ENCODE measurements at places on chromosomes 6 and 20. TPM values are rescaled to one million over a fixed set of nuclear protein-coding genes. Genes with fewer than 3 reads are reported as not detected.

Gene EYS
- total RNA-seq: 1.3 TPM

Gene SLC35F1
- total RNA-seq: 2.5 TPM

Gene ABHD16B
- not detected for total RNA-seq

Gene GSTA3
- total RNA-seq: not detected

Gene BPIFB1
- total RNA-seq: 0.66 TPM

Gene KCNS1
- not detected for total RNA-seq

Gene NAPB
- 16.1 TPM for total RNA-seq

Gene ADTRP
- 2.9 TPM for total RNA-seq

Gene MOCS1
- total RNA-seq: 25.3 TPM

Gene NEDD9
- 108 TPM for total RNA-seq

- H3K36me3 ChIP-seq: no peaks in the 10 kb centered on the region
- no peak for DNase-seq
- no peak overlapping the region for H3K4me3 ChIP-seq
- H3K4me1 ChIP-seq: no peaks in the 10 kb centered on the region
Observed at GRCh38 chr6:107217248-107217647, 101.9 kb upstream of the BEND3 start.

DNA sequence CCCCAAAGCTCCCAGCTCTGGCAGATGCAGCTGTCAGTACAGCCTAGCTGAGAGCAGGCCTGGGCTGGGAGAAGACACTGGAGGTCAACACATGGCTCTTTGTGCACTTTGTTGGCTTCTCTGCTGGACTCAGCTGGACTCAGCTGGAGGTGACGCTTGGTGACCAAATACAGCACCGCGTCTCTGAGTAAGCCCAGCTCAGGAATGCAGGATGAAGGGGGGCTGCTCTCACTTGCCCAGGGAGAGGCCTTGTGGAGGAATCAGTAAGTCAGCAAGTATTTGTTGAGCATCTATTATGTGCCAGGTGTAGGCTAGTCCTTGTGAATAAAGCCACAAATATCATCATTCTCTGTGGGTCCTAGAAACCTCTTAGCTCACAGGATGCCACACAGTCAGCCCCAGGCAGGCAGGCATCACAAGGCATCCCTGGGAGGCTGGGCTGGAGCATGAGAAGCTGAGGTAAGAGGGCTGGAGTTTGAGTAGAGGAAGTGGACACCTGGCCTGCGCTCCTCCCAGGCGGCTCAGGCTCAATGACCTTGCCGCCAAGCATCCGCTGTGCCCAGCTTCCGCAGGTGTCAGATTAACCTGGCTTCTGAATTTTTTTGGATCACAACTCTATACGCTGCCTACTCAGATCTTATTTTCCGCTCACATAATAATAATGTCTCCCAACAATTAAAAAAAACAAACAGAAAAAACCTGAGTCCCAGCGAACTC lies 95.4 kb downstream of the TMEM170B start:
- DNase-seq: no peak
- no peak overlapping the region for H3K4me3 ChIP-seq
- H3K27ac ChIP-seq: no peak overlapping the region
- no peaks in the 10 kb centered on the region for H3K36me3 ChIP-seq
- H3K27me3 ChIP-seq: no peaks in the 10 kb centered on the region
- H3K4me1 ChIP-seq: no peaks in the 10 kb centered on the region

DNA sequence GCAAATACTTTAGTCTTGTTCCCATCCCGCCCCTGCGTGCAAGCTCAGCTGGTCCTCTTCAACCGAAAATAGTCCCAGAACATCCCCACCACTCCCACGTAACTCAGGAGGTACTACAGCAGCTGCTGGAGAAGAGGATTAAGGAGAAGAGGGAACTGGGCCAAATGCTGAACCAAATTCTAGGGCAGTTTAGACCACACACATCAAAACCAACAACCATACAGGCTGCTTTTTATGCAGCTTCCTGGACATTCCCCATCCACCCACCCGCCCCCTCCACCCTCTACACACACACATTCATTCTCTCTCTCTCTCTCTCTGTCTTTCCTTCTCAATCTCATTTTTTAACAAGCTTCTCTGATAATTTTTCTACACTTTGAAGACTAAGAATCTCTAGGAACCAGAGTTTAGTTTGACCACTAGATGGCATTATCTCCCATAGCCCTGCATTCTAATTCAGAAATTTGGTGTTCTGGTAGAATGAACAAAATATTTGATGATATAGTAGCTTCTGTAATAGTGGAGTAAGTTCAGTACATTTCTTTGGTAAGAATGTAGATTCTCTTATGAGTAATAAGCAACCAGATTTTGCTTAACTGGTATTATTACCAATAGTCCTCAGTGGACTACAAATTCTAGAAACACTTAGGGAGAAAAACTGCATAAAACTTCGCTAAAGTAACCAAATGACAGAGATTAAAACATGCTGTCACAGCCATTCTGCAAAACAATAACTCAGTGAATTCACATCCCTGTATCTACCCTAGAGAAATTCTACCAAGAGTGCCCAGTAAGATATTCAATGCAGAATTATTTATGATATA lies 52.1 kb upstream of the BEND6 start:
- DNase-seq: no peak
- peak overlapping the region; percentile 29 for H3K4me3 ChIP-seq
- no peak overlapping the region for H3K27ac ChIP-seq
- H3K36me3 ChIP-seq: no peaks in the 10 kb centered on the region
- no peaks in the 10 kb centered on the region for H3K27me3 ChIP-seq

GRCh38 chr20:51318058-51318949 lies 224.2 kb downstream of the NFATC2 start:
- H3K4me1 ChIP-seq: no peaks in the 10 kb centered on the region
- H3K4me3 ChIP-seq: no peak overlapping the region
- H3K27ac ChIP-seq: no peak overlapping the region
- H3K27me3 ChIP-seq: no peaks in the 10 kb centered on the region

DNA sequence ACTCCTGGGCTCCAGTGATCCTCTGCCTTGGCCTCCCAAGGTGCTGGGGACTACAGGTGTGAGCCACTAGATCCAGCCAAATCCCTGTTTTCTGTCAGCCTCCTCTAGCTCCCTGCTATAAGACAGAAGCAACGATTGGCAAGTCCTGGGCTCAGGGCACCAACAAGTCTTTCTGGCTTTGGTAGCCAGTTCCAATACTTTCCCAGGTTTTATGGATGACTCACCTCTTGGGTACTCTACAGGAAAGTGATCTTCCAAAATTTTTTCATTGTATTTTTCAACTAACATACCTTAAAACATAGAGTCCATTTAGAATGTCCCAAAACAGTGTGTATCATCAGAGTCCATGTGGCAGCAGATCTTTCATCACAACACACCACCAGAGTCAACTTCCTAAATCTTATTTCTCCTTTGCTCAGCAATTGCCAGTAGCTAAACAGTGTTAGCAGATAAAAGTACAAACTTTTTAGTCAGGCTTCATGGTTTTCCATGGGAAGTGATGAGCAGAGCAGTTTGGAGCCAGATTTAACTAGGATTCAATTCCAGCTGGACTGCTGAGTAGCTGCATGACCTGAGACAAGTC lies 13.3 kb downstream of the GABBR1 start:
- no peaks in the 10 kb centered on the region for H3K36me3 ChIP-seq
- H3K4me1 ChIP-seq: no peaks in the 10 kb centered on the region
- no peaks in the 10 kb centered on the region for H3K27me3 ChIP-seq

DNA sequence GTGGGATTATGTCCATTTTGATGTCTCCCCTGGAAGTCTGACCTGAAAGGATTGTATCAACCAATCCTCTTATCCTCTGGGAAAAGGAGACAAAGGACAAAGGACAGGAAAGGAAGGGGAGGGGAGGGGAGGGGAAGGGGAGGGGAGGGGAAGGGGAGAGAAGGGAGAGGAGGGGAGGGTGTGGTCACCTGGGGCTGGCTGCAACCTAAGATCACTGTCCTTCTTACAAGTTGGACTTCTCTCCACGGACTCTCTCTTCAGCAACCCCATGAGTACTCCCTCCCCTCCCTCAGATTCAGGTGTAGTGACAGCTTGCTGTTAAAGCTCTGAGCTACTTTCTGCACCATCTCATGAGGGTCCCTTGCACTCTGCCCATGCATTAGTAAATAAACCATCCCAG lies 58.9 kb upstream of the KLHL31 start:
- H3K4me1 ChIP-seq: no peaks in the 10 kb centered on the region
- no peak overlapping the region for H3K4me3 ChIP-seq
- no peaks in the 10 kb centered on the region for H3K27me3 ChIP-seq
- no peak for DNase-seq

GRCh38 chr6:125839471-125839870 lies 48.7 kb downstream of the NCOA7 start:
- DNase-seq: no peak
- no peaks in the 10 kb centered on the region for H3K36me3 ChIP-seq
- peak overlapping the region; percentile 40 for H3K27ac ChIP-seq
- no peaks in the 10 kb centered on the region for H3K4me1 ChIP-seq
- no peaks in the 10 kb centered on the region for H3K27me3 ChIP-seq

DNA sequence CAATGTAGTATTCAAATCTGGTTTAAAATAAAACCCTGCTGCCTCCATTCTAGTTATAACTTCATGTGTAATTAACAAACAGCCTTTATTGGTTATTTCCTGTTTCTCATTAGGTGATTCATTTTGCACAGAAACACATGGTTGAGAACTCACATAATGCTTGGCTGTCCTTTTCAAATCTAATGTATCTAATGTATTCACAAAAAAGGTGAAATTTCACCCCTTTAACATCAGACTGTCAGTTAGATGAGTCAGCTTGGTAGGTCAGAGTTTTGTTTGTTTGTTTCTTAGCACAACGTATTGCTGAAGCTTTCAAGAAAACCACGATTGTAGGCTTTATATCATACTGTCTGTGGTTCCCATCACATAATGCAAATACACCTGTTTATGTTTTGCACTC lies 78.7 kb upstream of the TMEM30A start:
- H3K27me3 ChIP-seq: no peaks in the 10 kb centered on the region
- no peak for DNase-seq
- H3K27ac ChIP-seq: no peak overlapping the region
- no peaks in the 10 kb centered on the region for H3K4me1 ChIP-seq
- H3K36me3 ChIP-seq: no peaks in the 10 kb centered on the region
- no peak overlapping the region for H3K4me3 ChIP-seq

GRCh38 chr6:17220040-17220910 lies 60.9 kb upstream of the RBM24 start:
- H3K4me3 ChIP-seq: no peak overlapping the region
- H3K27me3 ChIP-seq: no peaks in the 10 kb centered on the region
- no peak for DNase-seq
- no peak overlapping the region for H3K27ac ChIP-seq
- no peaks in the 10 kb centered on the region for H3K36me3 ChIP-seq
- H3K4me1 ChIP-seq: no peaks in the 10 kb centered on the region

GRCh38 chr6:5453546-5453945 lies 192.2 kb downstream of the FARS2 start:
- DNase-seq: no peak
- no peak overlapping the region for H3K27ac ChIP-seq
- H3K36me3 ChIP-seq: no peaks in the 10 kb centered on the region
- H3K4me1 ChIP-seq: no peaks in the 10 kb centered on the region
- no peak overlapping the region for H3K4me3 ChIP-seq

GRCh38 chr6:70028926-70029325 lies 162.6 kb downstream of the COL19A1 start:
- no peak overlapping the region for H3K27ac ChIP-seq
- H3K27me3 ChIP-seq: no peaks in the 10 kb centered on the region
- DNase-seq: no peak
- H3K4me3 ChIP-seq: no peak overlapping the region
- no peaks in the 10 kb centered on the region for H3K4me1 ChIP-seq

DNA sequence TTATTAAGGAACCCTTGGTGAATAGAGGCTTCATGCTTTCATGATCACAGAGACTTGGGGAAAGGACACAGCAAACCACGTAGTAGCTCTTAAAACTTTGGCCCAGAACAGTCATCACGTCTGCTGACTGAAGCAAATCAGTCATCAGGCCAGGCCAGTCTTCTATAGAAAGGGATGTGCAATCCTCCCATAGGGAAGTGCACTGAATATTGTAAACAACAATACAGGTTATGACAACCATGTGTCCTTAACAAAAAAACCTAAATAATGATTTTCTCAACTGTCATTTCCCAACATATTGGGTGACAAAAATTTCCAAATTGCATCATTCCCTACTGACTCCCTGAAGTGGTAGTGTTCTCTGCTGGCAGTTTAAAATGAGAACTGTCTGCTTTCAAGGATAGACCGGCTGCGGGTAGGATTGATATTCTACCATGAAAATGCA lies 388.2 kb upstream of the CITED2 start:
- H3K4me3 ChIP-seq: no peak overlapping the region
- no peaks in the 10 kb centered on the region for H3K27me3 ChIP-seq
- H3K4me1 ChIP-seq: no peaks in the 10 kb centered on the region
- no peak for DNase-seq

DNA sequence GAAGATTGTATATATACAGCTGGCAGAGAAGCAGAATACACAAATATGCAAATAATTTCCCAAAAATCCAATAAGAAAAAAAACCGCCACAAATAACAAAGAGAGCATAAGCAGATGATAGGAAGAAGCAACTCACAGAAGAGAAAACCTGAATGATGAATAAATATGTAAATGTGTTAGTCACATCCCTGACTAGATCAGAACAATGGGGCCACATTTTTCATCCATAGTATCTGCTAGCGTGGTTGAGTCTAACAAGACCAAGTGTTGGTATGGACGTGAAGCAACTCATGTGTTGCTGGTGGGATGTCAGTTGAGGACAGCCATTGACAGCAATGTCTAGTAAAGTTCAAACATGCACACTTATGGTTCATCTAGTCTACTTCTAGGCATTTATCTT lies 3.9 kb upstream of the SLC22A3 start:
- no peaks in the 10 kb centered on the region for H3K36me3 ChIP-seq
- no peaks in the 10 kb centered on the region for H3K27me3 ChIP-seq
- H3K27ac ChIP-seq: no peak overlapping the region
- DNase-seq: no peak
- H3K4me3 ChIP-seq: no peak overlapping the region
